Stimulated activated CD4-positive, alpha-beta T cell treated with anti-CD3 and anti-CD28 coated beads, Interleukin-1b, Interleukin-23, amount 100 ng/mL, for 1 hour (primary cell): ENCODE measurements at places on chromosomes 4 and X.

GRCh38 chrX:51743179-51743957 is at the start of gene GSPT2:
Gene GSPT2 (plus strand): TSS chrX:51743442. CDS start chrX:51743627, 185 bp downstream.
- peak; percentile 2 for DNase-seq

DNA sequence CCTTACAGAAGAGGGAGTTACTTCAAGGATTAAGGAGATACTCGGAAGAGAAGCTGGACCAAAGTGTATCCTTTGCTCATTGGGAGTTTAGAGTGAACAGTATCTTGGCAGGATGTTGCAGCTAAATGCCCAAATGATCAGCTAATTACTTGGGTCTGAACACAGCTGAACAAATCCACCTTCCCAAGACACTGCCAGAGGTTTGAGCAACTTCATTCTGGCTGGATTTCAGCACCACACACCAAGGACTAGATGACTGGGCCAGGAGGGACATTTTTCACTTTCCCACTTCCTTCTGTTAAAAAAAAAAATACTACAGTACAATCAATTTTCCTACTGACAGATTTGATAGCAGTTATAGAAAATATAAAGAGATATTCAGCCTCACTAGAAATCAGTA is 324.6 kb downstream of the MID1IP1 start:
- no peak for DNase-seq

- DNase-seq: no peak
These were observed 1048.4 kb downstream of the NLGN4X start for GRCh38 chrX:5180135-5180741.

- no peak for DNase-seq
These were observed 68.3 kb upstream of the PRPS1 start for GRCh38 chrX:107560041-107560440.

GRCh38 chr4:3720466-3720865 is 45.7 kb upstream of the ADRA2C start:
- no peak for DNase-seq

GRCh38 chr4:600166-600565 is 24.1 kb upstream of the TMEM271 start:
- DNase-seq: no peak

DNA sequence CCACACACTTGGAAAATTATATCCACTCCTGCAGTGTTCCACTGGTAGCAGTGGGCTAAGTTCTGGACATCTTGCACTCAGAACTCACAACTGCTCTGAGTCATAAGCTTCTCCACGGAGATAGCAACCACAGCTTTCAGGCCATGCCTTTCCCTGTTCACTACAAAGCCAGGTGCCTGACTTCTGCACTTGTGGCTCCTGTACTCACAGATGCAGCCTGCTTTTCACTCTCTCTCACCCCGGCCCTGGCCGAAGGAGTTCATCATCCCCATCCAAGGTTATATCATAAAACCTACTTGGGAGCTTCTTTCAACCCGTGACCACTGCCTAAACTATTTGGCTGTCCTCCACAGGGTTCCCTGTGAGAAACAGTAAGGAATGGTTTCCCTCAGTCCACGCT is 999.4 kb downstream of the GLUD2 start:
- no peak for DNase-seq

DNA sequence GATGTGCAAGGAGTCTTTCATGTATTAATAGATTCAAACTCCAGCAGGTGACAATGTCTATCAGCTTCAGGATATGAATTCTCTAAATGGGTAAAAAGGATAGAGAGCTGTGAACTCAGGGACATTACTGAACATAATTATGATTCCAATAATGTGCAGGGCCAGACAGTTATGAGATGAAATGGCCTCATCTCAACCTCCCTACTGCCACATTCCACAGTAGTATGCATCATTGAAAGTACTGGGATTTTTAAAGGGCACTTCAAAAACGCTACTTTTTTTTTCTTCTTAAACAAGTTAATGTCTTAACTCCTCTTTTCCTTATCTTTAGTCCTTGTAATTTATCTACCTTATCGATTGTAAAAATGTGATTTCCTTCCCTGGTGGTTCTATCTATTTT is 202.0 kb downstream of the APBB2 start:
- DNase-seq: no peak

- DNase-seq: no peak
These were observed 1.3 kb downstream of the MTHFD2L start for GRCh38 chr4:74159143-74159709.

DNA sequence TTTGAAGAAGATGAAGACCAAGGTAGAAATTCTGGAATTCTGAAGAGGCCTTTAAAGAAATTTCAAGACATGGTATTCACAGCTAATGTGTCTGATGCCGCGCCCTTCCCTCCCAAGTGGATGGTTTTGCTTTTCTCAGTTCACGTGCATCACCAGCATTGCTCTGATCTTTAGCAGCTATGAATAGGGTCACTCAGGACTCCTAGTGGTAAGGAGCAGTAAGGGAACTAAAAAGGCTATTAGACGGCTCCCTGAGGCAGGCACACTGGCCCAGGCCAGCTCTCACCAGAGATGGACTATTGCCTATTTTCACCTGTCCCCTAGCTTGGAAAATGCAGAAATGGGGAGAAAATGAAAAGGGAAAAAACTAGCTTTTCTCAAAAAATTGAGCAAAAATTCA is 447.5 kb upstream of the RASGEF1B start:
- no peak for DNase-seq
